Suppressor macrophage (primary cell): ENCODE measurements at places on chromosomes 16 and 17.

DNA sequence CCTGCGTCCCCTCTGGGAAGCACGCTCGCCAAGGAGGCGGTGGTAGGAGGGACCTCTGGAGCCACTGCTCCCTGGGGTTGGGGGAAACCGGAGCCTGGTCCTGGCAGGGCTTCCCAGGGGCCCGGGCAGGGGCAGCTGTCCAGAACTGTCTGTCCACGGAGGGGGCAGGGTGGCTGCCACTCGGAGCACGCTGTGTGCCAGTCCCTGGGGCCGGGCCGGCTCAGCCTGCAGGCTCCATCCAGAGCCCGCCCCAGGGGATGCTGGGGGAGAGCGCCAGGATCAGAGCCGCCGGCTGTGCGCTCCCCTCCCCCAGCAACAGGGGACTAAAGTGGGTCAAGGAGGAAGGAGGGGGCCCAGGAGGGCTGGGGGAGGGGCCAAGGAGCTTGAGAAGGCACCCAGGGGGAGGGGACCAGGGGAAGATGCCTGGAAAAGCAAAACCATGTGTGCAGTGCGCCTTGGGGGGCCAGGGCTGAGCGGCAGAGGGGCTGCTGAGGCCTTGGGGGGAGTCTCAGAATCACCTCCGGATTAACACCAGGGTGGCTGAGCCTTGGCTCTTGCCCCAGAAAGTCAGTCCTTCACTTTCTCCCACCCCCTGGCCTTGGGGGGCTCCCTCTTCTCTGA is 21.3 kb downstream of the ZNF423 start:
- no peak for DNase-seq

GRCh38 chr17:4004517-4005295 is 40.5 kb upstream of the ATP2A3 start:
- DNase-seq = peak; percentile 73

- DNase-seq = no peak
Measured at GRCh38 chr16:65523283-65523944, 401.6 kb upstream of the CDH11 start.

GRCh38 chr16:60582528-60582927 is 1453.7 kb downstream of the CDH8 start:
- DNase-seq = no peak

- DNase-seq = no peak
Measured at GRCh38 chr17:46811978-46812583, 6.4 kb downstream of the WNT3 start.

- DNase-seq = no peak
Measured at GRCh38 chr16:73572135-73572828, 524.4 kb upstream of the ZFHX3 start.

DNA sequence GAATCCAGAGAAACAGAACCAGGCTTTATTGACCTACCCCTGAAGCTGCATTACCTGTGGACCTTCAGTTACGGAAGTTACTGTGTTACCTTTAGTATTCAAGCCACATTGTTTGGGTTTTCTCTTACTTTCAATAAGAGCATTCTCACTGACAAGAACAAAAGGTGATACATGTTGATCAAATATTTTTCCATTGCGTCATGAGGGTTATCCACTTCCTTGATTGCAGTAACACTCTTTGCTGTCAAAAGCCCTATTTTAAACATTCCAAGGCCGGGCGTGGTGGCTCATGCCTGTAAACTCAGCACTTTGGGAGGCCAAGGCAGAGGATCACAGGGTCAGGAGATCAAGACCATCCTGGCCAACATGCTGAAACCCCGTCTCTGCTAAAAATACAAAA is 28.6 kb upstream of the PAFAH1B1 start:
- DNase-seq = no peak

DNA sequence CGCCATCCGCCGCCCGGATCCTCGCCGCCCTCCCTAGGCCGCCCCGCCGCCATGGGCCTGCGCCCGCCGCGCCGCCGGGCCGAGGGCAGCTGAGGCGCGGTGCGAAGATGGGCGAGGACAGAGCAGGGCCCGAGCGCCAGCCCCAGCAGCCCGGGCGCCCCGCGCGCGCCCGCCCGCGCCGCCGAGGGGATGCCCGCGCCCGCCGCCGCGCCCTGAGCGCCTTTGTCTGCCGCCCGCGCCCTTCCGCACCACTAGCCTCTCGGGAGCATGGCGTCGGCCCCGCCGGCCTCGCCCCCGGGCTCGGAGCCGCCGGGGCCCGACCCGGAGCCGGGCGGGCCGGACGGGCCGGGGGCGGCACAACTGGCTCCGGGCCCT is 278 bp downstream of the RAB11FIP3 start:
- peak; percentile 53 for DNase-seq

DNA sequence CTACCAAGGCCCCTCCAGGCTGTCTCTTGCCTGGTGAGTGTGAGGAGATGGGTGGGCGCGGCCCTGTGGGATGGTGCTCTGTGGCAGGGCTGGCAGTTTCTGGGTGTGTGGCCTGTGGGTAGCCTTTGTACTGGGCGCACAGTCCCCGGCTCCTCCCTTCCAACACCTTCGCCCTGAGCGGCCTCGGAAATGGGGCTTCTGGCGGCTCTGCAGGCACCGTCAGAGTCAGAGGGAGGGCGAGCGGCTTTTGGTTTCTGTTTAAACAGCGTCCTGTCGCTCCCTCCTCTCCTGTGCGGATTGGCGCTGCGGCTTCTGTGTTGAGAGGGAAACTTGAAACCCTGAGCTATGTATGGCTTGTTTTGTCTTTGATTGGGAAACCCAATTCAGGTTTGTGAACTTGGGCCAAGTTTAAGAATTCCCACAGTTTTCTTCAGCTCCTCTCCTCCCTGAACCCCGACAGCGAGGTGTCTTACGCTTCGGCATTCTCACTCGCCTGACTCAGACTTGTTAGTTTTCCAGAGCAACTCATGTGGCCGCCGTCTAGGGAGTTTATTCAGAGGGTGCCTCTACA is 8.3 kb upstream of the ZNF750 start:
- DNase-seq = no peak

- DNase-seq = peak; percentile 39
Measured at GRCh38 chr17:27226611-27227230, 67.2 kb upstream of the WSB1 start.

- DNase-seq = no peak
Measured at GRCh38 chr16:13307851-13308250, 406.5 kb downstream of the SHISA9 start.

- no peak for DNase-seq
Measured at GRCh38 chr17:49359990-49360795, 1.9 kb downstream of the ZNF652 start.

DNA sequence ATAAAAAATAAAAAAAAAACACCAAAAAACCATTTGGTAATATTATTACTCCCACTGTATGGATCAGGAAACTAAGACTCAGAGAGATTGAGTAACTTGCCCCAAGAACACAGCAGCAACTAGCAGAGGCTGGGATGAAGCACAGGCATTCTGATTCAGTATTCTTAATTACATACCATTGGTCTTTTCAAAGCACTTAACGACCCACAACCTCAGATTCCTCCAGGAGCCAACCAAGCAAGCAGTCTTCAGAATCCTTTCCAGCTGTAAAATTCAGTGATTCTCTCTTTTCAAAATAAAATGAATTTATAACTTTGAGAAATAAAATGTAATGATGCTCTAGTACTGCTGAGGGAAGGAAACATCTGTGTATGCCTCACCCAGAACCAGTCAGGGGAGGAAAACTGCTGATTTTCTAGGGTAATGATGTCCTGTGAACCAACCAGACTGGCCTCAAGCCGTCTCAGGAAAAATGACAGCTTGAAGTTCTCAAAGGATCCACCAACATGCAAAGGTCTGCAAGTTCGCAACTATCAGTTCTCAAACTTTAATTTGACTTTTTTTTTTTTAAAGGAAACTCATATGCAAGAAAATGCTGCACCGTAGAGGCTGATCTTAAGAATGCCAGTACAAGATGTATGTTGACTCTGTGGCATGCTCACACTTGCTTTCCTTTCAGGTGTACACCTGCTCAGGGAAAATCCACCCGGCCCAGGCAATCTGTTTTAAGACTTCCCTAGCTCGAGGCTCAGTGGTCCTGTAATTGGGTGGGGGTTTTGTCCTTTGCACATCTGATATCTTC is 9.0 kb downstream of the CUEDC1 start:
- DNase-seq = peak; percentile 43

DNA sequence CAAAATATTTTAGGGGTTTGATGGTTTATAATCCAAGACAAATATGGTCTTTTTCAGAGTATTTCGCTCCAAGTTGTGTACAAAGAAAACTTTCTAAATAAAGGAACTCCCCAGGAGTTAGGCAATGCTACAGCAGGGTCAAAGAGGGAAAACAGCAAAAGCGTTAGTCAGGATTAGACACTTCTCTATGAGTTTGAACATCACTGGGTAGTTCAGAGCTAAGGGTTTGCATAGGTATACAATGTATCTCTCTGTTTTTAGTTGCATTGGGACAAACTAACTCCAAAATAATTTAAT is 34.8 kb downstream of the FAM20A start:
- peak; percentile 47 for DNase-seq

GRCh38 chr16:50202926-50203624 is 50.0 kb downstream of the TENT4B start:
- no peak for DNase-seq

- DNase-seq = peak; percentile 41
Measured at GRCh38 chr17:896953-897661, 82.5 kb downstream of the NXN start.

GRCh38 chr16:11251525-11252481 is 4.2 kb downstream of the SOCS1 start:
- no peak for DNase-seq

- DNase-seq = peak; percentile 53
Measured at GRCh38 chr17:65181237-65182061, 44.3 kb downstream of the RGS9 start.

GRCh38 chr16:70482624-70483023 is 28.2 kb downstream of the FCSK start:
- DNase-seq = no peak

DNA sequence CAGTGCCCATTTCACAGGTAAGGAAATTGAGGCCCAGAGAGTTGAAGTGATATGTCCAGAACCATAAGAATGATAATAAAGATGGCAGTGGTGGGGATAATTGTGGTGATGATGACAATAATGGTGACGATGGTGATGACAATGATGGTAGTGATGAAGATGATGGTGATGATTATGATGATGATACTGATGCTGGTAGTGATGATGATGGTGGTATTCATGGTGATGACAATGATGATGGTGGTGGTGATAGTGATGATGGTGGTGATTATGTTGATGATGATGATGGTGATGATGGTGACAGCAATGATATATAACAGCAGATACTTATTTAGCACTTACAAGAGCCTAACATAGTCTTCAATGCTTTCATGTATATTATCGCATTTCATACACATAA is 18.1 kb upstream of the TMEM132E start:
- DNase-seq = no peak

GRCh38 chr17:51746421-51746820 is 412.1 kb downstream of the CA10 start:
- no peak for DNase-seq

DNA sequence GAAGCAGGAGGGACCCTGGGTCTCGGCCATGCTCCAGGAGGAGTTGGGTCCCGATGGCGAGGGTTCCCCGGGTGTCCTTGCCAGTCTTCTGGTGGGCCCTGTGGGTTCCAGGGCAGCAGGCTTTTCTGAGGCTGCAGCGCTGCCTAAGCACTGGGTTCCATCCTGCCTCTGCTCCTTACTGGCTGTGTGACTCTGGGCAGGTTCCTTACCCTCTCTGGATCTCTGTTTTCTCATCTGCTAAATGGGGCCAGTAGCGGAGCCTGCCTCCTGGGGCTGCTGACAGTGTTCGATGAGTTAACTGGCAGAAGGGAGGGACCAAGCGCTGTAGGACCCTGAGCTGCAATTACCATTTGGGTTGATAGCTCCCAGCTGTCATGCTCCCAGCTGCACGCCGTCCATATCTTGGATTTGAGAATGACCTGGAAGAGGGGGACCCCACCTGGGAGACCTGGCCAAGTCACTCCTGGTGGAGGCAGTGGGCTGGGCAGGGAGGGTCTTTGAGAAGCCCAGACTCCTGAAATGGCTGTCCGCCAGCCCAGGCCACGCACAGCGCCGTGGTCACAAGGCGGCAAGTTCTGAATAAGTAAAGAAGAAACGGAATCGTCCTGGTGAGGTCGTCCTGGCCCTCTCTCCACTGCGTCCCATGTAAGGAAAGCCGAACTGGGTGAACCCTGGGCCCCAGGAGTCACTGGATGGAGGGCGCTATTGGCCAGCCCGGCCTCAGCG is 47.2 kb upstream of the GSE1 start:
- no peak for DNase-seq
